ENCODE measurements at places on chromosomes 1 and 21.

DNA sequence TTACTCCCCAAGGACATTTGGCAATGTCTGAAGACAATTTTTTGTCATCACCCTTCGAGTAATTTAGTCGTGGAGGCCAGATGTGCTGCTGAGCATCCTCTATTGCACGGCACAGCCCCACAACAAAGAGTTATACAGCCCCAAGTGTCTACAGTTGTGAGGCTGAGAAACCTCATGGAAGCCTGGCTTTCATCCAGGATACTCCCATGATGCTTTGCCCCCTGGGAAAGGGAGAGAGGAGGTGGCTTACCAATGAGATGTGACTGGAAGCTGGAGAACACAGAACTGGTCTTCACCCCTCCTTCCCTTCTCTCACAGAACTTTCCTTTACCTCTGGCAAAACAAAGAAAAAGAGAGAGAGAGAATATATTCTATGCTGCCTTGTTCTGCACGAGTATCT is 150.9 kb upstream of the VAMP3 start:
- no peak for DNase-seq

GRCh38 chr1:173504268-173504667 is 27.1 kb downstream of the PRDX6 start:
- no peak for DNase-seq

GRCh38 chr1:39105061-39105840 is 79.1 kb downstream of the NDUFS5 start:
- DNase-seq, result peak; percentile 63

DNA sequence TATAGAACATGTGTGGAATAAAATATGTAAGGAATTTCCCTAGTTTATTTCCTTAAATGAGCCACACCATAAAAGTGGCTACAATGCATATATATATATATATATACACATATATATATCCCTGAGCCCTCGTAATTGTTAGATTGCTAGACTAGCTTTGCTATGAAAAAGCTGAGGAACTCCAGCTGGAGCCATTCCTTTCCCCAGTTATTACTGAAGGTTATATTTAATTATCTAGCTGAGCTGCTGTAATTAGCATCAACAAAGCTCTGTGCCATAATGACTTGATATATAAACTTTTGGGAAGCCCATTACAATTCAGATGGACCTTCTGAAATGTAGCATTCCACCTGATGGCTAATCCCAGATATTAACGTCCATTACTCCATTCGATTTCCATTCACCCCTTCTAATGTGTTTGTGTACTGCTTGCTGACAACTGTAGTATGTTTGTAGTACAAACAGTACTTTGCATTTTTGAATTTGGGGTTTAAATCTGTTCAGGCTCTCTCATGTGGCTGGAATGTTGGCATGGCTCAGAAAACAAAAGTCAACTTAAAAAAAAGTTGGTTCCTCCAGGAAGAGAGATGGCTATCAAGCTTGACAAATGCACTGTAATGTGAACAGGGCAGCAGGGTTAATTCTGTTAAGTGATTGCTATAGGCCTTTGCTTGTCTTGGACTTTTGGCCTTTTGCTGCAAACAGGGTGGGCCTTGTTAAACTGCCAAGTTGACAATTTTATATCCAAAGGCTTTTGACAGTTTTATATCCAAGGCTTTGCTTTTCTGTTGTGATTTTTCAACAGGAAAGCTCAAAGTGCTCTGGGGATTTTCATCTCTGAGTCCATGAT is 170.0 kb downstream of the LTN1 start:
- peak; percentile 16 for DNase-seq

DNA sequence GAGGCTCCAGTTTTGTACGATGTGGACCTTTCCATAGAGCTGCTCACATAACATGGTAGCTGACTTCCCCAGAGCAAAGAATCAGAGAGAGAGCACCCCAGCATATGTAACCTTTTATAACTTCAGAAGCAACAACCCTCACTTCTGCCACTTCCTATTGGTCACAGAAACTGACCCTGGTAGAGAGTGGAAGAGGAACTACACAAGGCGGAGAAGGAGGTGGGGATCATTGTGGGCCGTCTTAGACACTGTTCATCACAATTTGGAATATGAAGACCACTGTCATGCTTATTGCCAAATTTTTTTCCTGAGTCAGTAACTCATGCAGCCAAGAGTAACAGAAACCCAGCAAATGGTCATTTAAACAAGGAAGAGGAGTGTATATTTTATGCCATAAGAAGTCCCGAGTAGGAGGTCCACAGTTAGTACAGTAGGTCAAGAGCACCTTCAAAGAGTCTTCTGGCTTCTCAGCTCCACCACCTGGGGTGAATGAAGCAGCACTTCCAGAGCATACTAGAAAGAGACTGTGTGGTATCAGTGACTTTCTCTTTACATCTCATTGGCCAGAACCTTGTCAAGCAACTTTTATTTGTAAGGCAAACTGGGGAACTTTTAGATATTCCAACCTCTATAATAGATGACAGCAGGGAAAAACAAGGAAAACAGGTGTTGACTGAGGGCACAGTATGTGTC is 71.8 kb downstream of the ODF2L start:
- DNase-seq, result no peak

DNA sequence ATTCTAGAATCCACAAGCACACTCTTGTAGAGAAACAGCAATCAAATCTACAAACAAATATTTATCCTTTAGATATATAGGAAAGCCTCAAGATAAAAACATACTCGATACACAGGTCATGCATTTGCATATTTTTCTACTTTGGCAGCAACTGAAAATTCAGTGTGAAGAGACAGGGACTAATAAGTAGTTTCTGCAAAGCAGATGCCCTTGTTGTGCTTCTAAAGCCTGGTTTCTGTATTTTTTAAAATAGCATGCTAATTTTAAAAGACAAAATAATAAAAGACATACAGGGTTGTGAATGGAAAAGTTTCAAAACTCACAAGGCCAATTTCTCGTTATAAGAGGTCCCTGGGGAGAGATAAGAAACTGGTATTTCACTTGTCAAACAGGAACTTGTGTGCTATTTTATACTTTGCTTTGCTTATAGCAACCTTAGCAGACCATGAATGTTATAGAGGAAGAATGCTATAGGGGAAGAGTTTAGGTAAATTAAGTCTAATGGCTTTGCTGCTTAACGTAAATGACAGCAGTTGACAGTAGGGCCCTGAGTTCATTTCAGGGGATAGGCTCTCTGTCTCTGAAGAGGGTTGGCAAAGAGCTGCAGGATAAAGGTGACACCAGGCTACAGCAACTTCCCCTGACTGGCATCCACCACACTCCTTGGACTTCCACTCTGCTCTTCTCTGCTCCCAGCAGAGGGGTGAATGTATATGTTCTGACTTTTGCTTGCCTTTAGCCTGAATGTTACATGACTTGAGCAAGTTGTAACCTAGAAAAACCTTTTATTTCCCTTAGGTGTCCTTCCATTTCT is 9.4 kb upstream of the RGS13 start:
- DNase-seq, result no peak

- DNase-seq, result no peak
Measured at GRCh38 chr1:56688522-56689026, 43.5 kb downstream of the PRKAA2 start.

DNA sequence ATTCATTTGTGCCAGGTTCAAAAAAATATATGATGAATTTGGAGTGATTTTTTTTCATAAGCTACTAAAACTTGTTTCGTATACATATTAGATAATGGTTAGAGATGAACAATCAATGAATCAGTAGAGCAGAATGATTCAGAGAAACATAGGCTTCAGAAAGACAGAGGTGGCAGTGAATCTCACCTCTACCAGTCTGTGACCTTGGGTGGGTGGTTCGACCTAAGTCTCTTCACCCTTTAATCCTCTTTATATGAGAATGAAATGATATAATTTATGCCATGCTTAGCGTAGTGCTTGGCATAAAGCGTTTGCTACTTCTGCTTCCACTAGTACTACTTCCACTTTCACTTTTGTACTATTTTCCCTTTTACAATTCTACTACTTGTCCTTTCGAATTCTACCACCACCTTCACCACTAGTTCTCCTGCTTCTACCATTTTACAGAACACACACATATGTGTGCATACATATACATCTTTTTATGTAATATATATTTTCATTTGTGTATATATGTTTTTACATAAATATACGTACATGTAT is 45.1 kb downstream of the FYB2 start:
- no peak for DNase-seq

GRCh38 chr1:15279576-15280230 is 32.7 kb downstream of the FHAD1 start:
- DNase-seq, result no peak

- no peak for DNase-seq
Measured at GRCh38 chr1:65264197-65264929, 45.0 kb upstream of the DNAJC6 start.

- no peak for DNase-seq
Measured at GRCh38 chr21:46561445-46562090, 43.3 kb downstream of the S100B start.

DNA sequence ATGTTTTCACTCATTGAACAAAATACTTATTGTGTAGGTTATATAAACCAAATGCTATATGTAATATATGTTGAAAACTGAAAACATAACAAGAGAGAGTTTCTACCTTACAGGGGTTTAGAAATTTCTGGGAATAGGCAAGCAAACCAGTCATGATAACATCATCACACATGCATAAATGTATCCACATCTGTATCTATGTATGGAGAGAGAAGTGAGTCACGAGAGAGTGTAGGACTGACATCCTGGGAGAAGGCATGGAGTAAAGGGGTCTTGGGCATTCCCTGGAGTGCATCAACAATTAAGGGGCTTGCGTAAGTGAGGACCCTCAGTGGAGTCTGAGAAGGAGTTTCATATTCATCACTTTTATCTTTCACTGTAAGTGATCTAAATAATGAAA is 65.5 kb downstream of the PCNX2 start:
- no peak for DNase-seq

DNA sequence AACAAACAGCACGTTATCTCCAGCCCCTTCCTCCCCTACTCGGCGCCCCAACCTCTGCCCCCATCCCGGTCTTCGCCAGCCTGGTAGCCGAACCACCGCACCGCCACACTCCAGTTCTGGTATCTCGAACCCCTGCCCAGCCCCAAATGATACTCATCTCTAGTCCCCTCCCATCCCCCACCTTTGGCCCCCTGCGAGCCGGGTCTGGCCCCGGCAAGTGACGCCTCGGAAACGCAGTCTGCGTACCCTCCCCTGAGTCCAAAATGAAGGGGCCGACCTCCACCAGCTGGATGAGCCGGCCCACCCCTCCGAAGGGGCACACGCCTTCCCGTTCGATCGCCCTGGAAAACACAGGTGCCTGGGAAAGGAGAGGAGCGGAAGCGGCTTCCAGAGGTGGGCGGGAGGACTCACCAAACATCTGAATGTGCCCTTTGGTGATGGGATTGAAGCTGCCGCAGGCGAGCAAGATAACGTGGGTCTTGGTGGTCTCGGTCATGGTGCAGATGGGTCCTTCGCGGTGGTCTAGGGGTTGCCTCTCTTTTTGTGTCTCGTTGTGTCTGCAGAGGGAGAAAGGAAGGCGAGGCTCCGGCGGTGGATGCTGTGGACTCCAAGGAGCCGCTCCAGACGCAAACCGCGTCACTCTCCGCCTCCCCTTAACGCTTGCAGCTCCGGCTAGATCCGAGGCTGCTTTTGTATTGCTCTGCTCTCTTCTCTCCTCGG is at the start of gene NMNAT2:
NMNAT2 (minus strand) TSS at position 609 of the 720 bp plus-strand sequence; CDS start at position 496, 113 bp downstream.
- no peak for DNase-seq

DNA sequence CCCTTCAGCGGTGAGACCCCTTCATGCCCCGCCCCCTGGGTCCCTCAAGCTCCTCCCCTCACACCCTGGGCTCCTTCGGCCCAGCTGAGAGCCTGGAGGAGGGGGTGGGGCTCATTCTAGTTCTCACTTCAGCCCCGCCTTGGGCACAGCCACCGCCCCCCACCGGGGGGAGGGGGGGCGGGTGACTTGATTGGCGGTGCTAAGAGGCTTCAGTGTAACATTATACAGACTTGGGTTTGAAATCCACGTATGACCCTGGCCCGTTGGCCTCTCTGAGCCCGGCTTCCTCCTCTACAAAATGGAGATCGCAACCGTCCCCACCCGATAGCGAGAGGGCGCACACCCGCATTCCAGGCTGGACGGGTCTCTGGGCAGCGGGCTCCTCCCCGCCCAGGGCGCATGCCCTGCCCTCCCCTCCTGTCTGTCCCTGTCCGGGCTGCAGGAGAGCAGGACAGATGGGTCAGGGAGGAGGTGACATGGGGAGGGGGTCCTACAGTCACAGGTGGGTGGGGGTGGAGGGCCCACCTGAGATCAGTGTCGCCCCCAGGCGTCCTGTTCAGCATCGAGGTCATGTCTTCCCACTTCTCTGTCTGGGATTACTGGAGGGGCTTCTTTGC is 5.1 kb downstream of the CLCNKB start:
- DNase-seq, result no peak

DNA sequence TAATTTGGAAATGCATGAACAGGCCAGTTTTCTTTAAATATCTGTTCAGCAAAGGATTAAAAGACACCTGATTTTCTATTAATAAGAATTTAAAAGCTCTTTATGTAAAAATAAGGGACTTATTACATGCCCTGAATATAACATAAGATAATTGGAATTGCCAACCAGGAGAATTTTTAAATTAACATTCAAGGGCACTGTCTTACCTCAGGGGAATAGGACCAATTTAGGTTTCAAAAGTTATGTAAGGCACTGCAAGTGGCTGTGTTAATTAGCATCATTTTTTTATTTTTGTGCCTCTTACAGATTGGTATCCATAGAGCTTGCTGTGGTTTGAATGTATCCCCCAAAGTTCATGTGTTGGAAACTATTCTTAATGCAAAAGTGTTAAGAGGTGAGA is 1.3 kb upstream of the NEK2 start:
- no peak for DNase-seq

DNA sequence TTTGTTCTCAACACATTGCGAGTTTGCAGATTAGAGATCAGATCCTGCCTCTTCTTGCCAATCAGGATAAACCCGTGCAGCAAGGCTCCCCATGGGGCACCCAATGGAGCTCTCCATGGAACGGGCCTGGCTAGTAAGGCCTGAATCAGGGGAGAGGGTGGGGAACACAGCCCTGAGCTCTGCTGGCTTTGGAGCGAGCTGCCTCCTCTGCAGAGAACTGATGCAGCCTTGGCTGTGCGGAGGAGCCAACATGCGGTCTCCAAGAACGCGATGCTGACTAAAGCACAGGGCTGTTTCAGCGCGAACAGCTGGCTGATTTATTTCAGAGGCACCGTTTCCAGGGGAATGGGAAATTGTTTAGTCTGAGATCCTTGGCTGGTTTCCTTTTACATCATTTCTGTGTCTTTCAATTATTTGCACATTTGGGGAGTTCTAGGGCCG is 139.7 kb downstream of the TSEN15 start:
- no peak for DNase-seq

GRCh38 chr1:175417316-175417715 is 224.7 kb upstream of the KIAA0040 start:
- DNase-seq, result no peak

Data from tibial nerve (tissue), 4 donors.